Fibroblast of lung (primary cell): ENCODE measurements at places on chromosomes 4 and X. TPM values are rescaled to one million over a fixed set of nuclear protein-coding genes. Genes with fewer than 3 reads are reported as not detected.
A peak's percentile ranks its signal among the peaks of the same experiment; 100 is the strongest.

The EMCN gene
- total RNA-seq = under 0.01 TPM in 1 of 2 replicates, not detected in the other

GRCh38 chr4:148634476-148634875 is 192.3 kb upstream of the NR3C2 start:
- DNase-seq = no peak

The PITX2 gene
- 0.26 and 0.33 TPM in 2 replicates for total RNA-seq

- no peak for DNase-seq
These were observed 8.4 kb upstream of the JCHAIN start for GRCh38 chr4:70674731-70675130.

The LGI2 gene
- under 0.01 TPM in 2 replicates for total RNA-seq

- DNase-seq = peak; percentile 19
These were observed at the start of gene CNKSR2 for GRCh38 chrX:21374163-21374993. CNKSR2 (plus strand) TSS chrX:21374418; CDS start chrX:21374898, 480 bp downstream.

DNA sequence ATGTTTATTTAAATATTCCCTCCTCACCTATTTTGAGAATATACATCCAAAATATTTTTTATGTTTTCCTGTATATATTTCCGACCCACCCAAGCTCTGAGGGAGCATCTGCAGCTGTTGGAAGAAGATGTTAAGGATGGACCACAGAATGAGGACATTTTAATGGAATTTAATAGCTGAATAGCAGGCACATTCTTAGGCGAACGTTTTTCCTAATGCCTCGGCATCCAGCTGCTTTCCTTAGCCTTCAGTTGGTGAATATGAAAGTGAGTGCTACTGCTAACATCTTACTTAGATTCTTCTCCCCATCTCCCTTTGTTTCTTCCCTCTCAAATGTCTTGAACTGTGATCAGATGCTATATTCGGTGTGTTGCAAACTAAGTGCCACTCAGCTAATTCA is 158.0 kb upstream of the CTSO start:
- no peak for DNase-seq

- DNase-seq = no peak
These were observed 52.5 kb downstream of the MAGEB10 start for GRCh38 chrX:27860337-27860736.

The TNMD gene
- total RNA-seq = not detected in 2 replicates

DNA sequence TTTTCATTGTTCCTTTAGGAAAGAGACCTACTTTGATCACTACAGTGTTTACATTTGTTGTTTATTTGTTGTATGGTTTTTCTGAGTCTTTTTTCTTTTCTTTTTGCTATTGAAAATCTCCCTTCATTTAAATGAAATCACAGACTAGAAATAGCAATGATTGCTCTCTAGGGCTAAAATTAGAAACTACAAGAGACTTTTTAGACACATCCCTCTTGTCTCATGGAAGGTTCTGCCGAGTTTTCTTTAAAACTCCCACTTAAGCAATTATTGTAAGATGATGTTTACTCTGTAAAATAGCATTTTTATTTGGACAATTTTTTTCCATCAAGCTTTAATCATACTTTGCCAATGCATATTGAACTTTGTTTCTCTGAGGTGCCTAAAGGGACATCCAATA is 136.6 kb downstream of the PALLD start:
- DNase-seq = no peak

DNA sequence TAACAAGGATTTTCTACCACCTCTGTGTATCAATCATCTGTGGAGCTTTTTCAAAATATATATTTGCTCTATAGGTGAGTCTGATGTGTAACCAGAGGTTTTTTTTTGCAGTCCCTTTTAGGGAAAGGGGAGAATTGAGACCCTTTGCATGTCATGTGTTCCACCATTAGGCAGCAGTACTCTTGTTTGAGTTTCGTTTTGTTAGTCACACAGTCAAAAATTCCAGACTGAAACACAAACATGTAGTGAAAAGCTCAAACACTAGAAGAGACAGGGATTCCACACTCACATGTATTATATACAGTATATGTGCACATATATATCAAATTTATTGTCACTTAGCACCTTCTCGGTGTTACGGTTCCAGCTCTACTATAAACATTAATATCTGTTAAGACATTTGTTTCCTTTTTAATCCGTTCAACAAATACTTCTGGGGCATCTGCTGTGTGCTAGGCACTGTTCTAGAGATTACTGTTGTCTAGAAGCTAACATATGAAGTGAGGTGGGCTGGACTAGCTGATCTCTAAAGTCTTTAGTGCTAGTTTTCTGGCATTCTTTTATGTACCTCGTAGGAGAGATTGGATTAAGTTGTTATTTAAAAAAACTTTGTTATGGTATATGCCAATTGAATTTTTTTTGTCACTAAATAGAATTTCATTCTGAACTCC is 5.5 kb downstream of the USP9X start:
- no peak for DNase-seq

The SMIM31 gene
- total RNA-seq = not detected in 2 replicates

- no peak for DNase-seq
These were observed 76.7 kb upstream of the TAB3 start for GRCh38 chrX:30965767-30966166.

- DNase-seq = no peak
These were observed 53.6 kb downstream of the ETNPPL start for GRCh38 chr4:108709234-108709633.

The PPARGC1A gene
- total RNA-seq = 4.4 and 6.9 TPM in 2 replicates

The FHDC1 gene
- 0.26 and 0.33 TPM in 2 replicates for total RNA-seq

GRCh38 chr4:79472693-79473438 is 64.8 kb upstream of the GK2 start:
- no peak for DNase-seq

GRCh38 chr4:114396808-114397207 is 201.8 kb upstream of the UGT8 start:
- DNase-seq = no peak

DNA sequence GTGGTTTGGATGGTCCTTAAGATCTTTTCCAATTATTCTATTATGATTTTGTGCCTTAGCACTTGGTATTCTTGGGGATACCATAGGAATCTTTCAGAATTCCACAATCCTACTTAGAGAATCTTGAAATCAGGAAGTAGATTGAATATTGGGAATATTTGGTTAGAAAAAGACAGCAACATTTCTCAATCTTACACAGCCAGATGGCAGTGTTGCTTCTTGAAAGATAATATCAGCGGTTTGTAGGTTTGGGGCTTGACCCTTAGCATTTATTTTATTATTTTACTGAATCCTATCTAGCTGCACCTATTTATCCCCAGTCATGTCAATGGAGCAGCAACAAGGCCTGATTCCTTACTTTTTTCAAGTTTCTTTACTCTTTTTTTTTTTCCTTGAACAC is 28.6 kb downstream of the MAGEB1 start:
- no peak for DNase-seq

The FAM53A gene
- 0.77 and 0.99 TPM in 2 replicates for total RNA-seq

- no peak for DNase-seq
These were observed 765 bp upstream of the SULT1E1 start for GRCh38 chr4:69860521-69861298.

GRCh38 chr4:155571184-155571944 is 95.3 kb upstream of the GUCY1A1 start:
- DNase-seq = no peak

The HTN1 gene
- not detected in 2 replicates for total RNA-seq

- peak; percentile 96 for DNase-seq
These were observed 83.8 kb upstream of the MAML3 start for GRCh38 chr4:140237616-140238350.

The KLHL13 gene
- total RNA-seq = 8.2 and 22.5 TPM in 2 replicates

The TCEAL6 gene
- not detected in 2 replicates for total RNA-seq

DNA sequence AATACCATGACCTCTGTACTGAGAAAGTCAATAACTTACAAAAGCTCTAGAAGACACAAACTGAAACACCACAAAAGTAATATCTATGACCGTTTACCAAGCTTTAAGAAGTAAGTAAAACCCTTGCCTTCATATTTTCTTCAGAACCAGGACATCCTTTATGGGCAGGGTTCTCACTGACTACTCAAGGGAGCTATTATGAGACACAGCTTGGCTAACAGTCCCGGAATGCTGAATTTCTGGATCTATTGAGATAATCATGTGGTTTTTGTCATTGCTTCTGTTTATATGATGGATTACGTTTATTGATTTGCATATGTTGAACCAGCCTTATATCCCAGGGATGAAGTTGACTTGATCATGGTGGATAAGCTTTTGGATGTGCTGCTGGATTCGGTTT is 19.9 kb upstream of the CDS1 start:
- no peak for DNase-seq

The PLP1 gene
- 0.17 TPM in 1 of 2 replicates, not detected in the other for total RNA-seq

- DNase-seq = no peak
These were observed 42.7 kb downstream of the NHSL2 start for GRCh38 chrX:71953391-71953790.

DNA sequence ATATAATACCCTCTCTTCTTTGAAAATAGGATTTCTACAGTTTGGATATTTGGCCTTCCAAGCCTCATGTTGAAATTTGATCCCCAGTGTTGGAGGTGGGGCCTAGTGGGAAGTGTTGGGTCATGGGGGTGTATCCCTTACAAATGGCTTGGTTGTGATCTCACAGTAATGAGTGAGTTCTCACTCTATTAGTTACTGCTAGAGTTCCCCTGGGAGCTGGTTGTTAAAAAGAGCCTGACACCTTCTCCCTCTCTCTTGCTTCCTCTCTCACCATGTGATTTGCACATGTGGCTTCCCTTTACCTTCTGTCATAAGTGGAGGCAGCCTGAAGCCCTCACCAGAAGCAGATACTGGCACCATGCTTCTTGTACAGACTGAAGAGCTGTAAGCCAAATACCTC is 73.9 kb downstream of the HDAC8 start:
- no peak for DNase-seq

DNA sequence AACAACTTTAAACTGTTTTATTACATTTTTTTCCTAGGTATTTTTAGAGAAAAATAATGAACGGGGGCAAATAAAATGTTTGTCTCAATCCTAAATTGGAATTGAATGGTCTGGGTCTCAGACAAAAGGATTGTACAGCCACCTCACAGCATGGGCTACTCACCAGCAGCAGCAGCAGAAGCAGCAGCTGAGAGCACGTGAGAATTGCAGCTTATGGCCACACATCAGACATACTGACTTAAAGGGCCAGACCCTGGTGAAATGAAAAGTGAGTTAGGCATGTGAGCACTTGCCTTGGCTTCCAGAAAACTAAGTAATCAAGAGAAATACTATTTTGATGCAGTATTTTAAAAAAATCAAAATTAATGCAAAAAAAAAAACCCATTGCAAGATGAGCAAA is 56.6 kb downstream of the AASDH start:
- peak; percentile 33 for DNase-seq

The CFAP299 gene
- total RNA-seq = 2.3 and 16.2 TPM in 2 replicates

DNA sequence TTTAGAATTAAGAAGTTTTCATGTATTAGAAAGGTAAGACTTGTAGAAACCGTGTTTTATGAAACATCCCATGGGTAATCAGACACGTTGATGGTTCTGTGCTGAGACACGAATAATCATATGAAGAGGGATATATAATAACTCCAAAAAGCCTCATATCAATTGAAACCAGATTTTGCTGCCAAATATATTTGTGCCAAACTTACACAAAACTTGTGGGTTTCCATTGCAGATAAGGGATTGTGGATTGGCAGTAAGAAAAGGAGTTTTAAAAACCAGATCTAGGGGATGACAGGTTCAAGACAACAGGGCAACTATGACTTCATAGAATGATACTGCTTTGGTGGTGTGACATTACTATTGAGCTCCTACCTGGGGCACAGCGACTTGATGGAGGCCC is 616.1 kb downstream of the BCOR start:
- no peak for DNase-seq

GRCh38 chr4:67549123-67549522 is 3.8 kb upstream of the CENPC start:
- peak; percentile 13 for DNase-seq
